Ureter (tissue), 1 donor: ENCODE measurements at places on chromosomes 11 and 22.

DNA sequence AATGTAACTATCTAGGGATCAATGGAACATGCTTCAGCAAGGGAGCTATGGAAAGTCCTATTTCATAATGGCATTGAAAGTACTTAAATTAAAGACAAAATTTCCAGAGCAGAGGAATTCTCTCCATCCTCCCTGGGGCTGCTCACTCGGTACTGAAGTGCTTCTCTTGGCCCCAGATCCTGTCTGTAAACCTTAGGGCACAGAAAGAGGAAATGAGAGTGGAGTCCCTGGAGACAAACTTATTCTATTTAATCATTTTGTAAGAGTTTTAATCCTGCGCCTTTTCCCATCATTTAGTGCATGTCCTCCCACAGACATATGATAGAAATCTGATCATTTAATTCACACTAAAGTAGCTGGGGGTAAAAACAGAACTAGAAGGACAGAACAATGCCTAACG, 20.9 kb upstream of the PAMR1 start:
- no peak for DNase-seq

GRCh38 chr11:20030472-20030871, 129.8 kb downstream of the DBX1 start:
- DNase-seq, result no peak

- no peak for DNase-seq
These were observed 1.5 kb upstream of the ANKRD42 start for GRCh38 chr11:83191986-83192385.

DNA sequence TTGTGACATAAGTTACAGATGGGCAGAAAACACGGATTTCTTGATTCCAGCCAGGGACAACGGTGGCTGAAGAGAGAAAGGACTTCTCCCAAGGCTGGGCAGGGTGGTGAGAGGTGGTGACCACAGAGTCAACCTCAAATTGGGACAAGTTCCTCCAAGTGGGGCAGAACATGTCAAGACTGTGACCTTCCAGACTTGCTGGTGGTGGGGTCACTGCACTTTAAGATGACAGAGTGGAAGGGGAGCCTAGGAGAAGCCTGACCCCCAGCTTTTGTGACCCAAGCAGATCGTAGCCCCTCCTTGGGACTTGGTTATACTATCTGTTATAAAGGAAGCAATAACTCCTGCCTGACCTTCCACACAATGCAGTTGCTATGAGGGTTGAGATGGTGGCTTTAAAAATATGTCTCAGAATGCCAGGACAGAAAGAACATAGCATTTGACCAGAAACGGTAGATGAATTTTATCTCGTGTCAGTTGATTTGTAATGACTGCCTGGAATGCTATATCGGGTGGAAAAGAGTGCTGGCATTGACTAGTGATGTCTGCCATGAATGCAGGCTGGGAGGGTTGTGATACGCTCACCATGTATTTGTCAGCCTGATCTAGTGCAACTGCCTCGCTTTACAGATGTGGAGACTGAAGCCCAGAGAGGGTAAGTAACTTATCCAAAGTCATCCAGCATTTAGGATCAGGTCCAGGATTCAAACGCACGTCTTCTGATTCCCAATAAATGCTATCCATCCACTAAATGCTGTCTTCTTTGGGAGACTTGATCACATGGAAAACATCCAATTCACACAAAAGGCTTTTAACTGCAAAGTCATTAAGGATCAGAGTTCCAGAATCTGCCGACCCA, 18.3 kb downstream of the TST start:
- DNase-seq, result no peak
